Stimulated activated CD8-positive, alpha-beta memory T cell treated with anti-CD3 and anti-CD28 coated beads, Interleukin-2, amount 100 ng/mL, for 48 hours (primary cell): ENCODE measurements at places on chromosomes 5 and 9.

DNA sequence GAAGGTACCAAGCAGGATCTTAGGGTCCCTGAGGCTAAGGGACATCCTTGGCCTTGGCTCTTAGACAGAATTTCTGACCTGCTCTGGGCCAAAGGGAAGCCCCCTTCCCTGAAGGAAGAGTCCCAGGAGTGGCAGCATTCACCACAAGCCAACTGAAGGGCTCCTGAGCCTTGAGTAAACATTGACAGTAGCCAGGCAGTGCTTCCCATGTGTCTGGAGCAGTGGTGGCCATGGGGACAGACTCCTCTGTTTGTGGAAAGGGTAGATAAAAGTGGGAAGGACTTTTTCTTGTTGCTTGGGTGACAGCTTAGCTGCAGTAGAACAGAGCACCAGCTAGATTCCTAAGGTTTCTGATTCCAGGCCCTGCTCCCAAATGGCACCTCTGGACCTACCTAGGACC lies 61.4 kb upstream of the VLDLR start:
- DNase-seq = no peak

DNA sequence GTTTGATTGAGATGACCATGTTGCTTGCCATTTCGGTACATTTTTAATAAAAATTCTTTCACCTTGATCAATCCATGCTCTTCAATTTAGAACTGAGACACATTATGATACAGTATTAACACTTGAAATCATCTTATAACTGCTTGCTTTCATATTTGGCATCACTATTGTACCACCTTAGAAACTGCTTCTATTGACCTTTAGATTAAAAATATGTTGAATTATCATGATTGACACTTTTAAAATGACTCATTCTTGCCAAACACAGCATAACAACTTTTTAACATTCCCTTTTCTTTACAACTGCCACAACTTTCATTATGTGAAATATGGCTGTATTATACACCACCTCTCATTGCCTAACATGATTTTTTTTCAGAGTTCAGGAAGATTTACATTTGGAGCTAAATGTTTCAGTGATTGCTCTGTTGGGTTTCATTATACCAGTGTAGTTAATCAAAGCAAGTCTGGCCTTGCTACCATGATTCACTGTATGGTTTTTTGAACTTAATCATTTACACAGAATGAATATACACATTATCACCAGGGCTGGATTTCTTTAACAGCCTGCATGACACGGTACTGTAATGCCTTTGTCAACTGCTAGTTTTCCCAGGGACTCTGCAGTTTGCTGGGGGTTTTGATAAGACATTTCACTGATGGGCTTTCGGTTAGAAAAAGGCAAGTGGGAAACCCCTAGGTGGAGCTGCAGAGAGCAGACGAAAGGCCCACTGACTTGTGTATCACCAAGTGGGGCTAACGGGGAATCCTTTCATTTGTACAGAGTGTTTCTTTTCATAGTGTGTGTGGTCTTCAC lies 93.6 kb upstream of the TLE4 start:
- no peak for DNase-seq

DNA sequence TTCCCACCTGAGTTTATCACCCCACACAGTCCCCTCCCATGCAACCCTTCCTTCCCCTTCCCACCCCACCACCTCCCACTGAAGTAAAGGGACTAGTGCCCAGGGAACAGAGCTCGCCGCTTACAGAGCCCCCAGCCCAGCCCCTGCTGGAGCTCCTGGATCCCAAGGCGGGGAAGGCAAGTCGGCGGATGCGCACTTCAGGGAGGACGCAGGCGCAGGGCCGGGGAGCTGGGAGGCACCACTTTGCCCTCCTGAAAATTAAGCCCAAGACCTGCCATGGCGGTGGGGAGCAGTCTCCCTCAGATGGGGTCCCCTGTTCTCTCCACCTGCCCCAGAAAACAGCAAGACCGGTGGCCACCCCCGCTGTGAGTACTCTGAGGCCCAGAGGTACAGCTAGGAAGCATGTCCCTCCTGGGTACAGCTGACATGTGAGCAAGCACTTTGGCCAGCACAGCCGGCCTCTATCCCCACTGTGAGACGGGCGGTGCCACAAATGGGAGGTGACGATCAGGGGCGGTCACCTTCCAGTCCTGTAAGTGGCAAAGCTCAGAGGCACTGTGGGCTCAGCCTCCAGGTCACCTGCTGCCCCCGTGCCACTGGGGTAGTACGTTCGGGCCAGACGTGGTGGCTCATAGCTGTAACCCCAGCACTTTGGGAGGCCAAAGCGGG lies 45.9 kb downstream of the COL23A1 start:
- DNase-seq = no peak

GRCh38 chr9:97311798-97312500 lies 4.5 kb downstream of the CCDC180 start:
- DNase-seq = no peak

- no peak for DNase-seq
These were observed 28.0 kb upstream of the TXN start for GRCh38 chr9:110284211-110284844.
